ENCODE measurements at places on chromosomes 2 and 18.
A peak's percentile ranks its signal among the peaks of the same experiment; 100 is the strongest.

- DNase-seq = no peak
These were observed 142.8 kb downstream of the ANKRD44 start for GRCh38 chr2:197167608-197168314.

DNA sequence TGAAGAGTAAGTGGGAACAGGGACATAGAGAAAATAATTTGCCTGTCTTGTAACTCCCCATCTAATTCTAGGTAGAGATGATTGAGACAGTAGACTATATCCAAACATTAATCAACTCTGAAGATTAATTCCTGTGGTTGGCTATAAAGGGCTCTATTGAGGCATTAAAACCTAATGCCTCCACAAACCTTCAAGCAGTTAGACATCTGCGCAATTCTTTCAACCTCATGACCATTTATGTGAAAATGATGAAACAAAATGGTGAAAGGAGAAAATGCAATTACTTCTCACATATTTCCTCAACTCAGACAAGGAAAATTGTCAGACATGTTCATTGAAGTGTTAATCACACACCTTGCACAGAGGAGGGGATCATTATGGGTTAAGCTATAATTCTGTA lies 164.5 kb upstream of the MYT1L start:
- no peak for DNase-seq

DNA sequence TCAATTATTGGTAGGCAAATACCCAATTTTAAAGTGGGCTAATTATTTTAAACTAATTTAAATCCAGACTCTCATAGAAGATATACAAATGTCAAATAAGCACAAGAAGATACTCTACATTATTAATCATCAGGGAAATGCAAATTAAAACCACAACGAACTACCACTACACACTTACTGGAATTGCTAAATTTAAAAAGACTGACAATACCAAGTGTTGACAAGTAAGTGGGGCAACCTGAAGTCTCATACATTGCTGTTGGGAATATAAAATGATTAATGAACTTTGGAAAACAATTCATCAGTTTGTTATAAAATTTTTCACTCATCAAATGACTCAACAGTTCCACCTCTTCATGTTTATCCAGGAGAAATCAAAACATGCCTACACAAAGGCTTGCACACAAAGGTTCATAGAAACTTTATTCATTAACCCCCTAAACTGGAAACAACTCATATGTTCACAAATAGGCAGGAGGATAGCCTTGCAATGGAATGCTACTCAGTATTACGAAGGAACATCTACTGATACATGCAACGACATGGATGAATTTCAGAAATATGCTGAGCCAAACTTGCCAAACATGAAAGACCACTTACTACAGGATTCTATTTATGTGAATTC lies 120.8 kb downstream of the MCFD2 start:
- DNase-seq = no peak

DNA sequence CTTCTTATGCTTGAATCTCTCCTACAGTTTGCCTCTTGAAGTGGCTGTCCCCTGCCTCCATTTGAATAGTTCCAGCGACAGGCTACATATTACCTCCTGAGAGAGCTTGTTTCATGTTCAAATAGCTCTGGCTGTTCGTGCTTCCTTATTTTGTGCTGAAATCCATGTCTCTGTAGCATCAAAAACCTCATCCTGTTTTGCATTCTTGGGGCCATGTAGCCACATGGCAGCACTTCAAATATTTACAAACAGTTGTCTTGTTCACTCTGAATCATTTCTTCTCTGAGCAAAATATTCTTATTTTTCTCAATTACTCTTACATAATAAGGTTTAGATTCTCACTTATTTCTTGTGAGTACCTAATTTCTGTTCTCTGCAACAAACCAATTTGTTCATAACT lies 1243.1 kb upstream of the NXPH2 start:
- DNase-seq = no peak

DNA sequence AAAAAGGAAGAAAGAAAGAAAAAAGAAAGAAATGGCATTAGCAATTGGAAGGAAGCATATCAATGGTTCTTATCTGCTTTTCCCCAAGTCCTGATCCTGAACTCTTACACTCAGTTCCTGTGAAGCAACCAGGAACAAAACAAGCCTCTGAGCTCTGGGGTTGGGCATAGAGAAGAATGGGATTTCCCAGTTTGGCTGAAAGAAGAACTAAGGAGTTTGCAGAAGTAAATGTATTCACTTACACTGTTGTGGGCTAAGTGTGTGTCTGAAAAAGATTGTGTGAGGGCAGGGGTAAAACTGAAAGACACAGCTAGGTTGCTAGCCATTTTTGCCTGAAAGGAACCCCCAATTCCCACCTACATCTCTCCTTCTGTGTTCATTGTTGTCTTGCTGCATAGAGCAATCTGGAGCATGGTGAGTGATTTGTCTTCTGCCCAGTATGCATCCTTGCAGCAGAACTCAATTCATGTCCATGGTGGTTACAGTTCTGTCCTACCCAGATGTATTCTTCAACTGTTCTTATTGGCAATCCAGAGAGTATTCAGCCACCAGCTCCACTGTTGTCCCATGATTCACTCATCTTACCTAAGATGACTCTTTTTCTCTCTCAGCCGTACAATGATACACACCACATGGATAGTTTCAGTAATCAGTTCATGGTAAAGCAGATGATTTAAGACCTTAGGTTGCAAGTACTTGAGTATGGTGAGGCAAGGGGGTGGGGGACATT lies 348.7 kb downstream of the ARHGAP15 start:
- DNase-seq = no peak

GRCh38 chr18:62499263-62499650 lies 23.6 kb upstream of the ZCCHC2 start:
- no peak for DNase-seq

DNA sequence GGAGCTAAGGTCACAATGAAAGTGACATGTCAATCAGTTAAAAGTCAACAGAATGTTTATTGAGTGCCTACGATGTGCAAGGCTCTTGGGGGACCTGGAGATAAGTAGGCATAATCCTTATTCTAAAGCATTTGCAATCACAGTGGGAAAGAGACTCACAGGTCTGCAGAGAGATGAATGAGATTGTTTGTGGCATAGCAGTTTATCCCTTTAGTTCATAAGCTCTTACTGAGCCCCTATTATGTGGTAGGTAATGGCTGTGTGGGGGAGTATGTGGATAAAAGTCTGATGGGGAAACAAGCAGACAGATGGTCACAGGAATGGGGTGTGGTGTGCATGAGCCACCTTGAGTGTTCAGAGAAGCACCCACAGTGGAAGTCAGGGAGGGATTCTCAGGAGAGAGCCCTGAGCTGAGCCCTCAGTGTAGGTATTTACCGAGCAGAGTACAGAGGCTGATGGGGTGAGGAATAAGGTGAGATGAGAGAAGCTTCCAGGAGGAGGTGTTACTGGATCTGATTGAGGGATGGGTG lies 48.1 kb downstream of the EMILIN2 start:
- no peak for DNase-seq

DNA sequence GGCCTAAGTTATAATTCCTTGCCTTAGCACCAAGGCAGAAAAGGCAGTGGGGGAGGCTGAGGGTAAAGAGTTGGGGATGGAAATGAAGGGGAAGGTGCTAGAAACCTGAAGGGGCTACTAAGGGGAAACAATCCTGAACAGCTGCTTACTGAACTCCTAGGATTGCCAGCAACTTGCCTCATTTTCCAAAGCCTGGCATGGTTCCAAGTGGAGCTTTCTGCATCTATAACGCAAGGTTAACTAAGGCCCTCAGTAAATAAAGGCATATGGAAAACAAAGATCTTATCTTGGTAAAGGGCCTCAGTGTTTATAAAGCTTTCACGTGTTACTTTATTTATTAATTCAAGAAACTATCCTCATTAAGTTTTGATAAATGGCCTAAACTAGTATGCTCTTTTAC lies 10.9 kb downstream of the MEP1B start:
- DNase-seq = no peak

DNA sequence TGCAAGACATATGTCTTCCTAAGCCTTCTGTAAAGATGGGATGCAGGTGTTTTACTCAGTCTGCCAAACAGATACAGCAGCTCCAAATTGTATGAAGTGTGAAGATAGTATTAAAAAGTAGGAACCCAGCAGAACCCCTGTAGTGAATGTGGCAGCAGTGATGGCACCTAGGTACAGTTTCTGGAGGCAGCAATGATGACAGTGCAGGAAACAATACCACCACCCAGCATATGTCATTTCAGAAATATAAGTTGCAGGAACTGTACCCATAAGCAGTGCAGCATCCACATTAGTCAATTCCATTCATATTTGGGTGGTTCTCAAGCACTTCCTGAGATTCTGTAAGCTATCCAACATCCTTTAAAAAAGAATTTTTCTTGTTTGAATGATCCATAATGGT lies 46.7 kb upstream of the ATP5MC3 start:
- peak; percentile 39 for DNase-seq

- DNase-seq = no peak
These were observed 141.4 kb downstream of the SPP2 start for GRCh38 chr2:234191819-234192407.

DNA sequence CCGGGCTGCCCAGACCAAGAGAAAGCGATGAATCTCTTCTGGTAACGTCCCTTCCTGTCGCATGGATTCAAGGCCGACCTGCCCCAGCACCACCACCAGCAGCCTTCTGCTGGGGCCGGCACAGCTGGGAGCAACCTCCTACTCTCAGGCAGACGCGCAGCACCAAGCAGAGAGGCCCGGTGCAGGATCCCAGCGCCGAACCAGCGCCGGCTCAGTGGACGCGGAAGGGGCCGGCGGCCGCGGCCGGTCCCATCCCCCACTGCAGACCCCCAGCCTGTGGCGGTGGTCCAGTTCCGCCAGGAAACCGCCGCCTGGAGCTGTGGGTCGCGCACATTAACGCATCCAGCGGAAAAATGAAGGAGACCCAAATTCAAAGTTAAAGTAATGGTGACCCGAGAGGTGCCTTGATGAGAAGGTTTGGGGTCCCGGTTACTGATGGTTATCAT lies 525 bp upstream of the MAL start:
- DNase-seq = no peak

- DNase-seq = peak; percentile 66
These were observed 195.4 kb downstream of the ZEB2 start for GRCh38 chr2:144324446-144325045.

GRCh38 chr2:235216901-235217300 lies 265.1 kb downstream of the SH3BP4 start:
- DNase-seq = no peak

DNA sequence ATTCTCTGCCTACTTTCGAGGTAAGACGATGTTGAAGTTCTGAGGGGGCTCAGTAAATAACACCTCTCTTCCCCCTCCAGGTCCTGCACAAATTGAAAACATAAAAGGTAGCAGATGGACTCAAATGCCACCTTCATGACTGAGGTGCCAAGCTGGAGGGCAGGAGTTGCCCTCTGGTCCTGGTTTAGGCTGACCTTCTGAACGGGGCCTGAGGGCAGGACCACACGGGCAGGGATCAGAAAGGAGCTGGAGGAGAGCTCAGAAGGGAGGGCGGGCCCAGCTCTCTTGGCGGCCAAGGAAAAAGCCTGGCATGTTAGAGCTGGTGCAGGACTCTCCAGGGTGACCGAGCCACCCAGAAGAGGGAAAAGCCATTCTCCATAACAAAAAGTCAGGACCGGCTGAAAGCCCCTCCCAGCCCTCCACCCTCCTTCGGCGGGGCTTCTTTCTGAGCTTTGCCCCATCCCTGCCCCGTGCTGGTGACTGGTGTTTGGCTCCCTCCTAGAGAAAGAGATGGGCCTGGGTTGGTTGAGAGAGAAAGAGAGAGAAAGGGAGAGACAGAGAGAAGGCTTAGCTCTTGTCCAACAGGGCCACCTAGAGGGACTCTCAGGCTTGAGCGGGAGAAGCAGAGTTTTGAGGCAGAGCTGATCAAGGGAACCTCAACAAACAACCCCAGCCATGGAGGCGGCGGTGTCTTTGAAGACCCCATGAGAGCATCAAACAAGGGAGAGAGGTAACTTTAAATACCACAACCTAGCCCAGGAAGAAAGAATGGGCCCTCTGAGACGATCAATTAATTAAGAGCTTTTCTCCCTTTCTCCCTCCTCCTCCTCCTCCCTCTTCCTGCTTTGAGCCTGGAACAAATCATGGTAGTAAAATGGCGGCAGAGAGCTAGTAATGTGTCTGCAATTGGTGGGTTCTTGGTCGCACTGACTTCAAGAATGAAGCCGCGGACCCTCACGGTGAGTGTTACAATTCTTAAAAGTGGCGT lies 50.8 kb downstream of the WIPF1 start:
- peak; percentile 43 for DNase-seq

GRCh38 chr2:628651-629050 lies 48.6 kb downstream of the TMEM18 start:
- DNase-seq = no peak

DNA sequence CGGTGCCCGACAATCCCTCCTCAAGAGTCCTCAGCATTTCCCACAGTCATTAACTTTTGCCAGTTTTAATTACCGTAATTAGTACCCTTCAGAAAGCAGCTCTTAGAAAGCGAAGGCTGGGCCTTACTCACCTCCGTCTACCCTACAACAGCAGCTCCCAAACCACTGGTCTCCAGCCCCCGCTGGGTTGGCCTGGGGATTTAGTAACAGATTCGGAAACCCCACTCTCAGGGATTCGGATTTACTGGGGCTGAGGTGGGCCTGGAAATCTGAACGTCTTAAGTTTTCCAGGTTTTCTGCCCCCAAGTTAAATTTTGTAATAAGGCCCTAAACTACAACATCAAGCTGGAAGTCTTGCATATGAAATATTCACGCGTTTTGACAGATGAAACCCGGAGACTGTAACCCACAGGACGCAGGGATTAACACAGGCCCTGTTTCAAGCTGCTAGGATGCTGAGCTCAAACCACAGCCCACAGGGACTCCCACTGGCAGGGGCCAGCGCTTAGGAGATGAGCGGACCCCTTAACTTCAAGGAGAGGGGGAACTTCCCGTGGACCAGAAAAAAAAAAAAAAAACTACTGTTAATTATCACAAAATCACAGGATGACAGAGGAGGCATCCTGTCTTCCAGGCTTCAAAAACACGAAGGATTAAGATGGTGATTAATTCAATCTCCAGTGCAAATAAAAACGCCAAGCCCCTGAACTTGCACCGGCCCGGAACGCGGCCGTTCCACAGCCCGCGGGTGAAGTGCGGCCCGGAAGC lies 985 bp downstream of the ILKAP start:
- DNase-seq = peak; percentile 14

- DNase-seq = no peak
These were observed 428.8 kb upstream of the LYPD1 start for GRCh38 chr2:133098787-133099186.

Data from activated CD4-positive, alpha-beta T cell treated with anti-CD3 and anti-CD28 coated beads, Interleukin-2, Interleukin-4, amounts not matched to agents 100 ng/mL and 50 ng/mL, durations not matched to agents 16 hours and 8 hours (primary cell).